CD4-positive, alpha-beta T cell treated with Interleukin-12 subunit alpha and Interleukin-12 subunit beta, for 1 hour (primary cell): ENCODE measurements at places on chromosomes 7 and 10.
A peak's percentile ranks its signal among the peaks of the same experiment; 100 is the strongest.

DNA sequence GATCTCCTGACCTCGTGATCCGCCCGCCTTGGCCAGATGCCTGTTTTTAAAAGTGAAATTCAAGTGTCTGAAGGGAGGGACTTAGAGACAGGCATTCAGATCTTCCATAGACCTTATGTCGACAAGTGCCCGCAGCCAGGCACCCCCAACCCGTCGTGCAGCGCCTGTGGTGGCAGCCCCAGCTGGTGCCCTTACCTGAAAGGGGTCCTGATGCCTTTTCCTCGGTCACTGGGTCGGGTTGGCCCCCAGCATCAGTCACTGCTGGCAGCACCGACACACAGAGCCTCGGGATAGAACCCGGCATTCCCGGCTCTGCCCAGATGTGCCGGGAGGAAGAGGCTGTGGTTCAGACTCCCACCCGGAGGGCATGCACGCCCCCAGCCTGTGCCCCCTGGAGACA lies 23.3 kb downstream of the LRRC27 start:
- no peak for DNase-seq

GRCh38 chr7:155858521-155859061 lies 46.3 kb upstream of the SHH start:
- DNase-seq = no peak

GRCh38 chr10:123786306-123786705 lies 105.3 kb downstream of the CPXM2 start:
- no peak for DNase-seq

GRCh38 chr10:73818402-73818801 lies 7.0 kb upstream of the NDST2 start:
- DNase-seq = no peak

- no peak for DNase-seq
Observed at GRCh38 chr7:54898659-54899340, 120.0 kb upstream of the EGFR start.

GRCh38 chr7:18128846-18129245 lies 101.2 kb upstream of the PRPS1L1 start:
- no peak for DNase-seq

- no peak for DNase-seq
Observed at GRCh38 chr10:101123085-101123814, 7.8 kb upstream of the TLX1 start.

DNA sequence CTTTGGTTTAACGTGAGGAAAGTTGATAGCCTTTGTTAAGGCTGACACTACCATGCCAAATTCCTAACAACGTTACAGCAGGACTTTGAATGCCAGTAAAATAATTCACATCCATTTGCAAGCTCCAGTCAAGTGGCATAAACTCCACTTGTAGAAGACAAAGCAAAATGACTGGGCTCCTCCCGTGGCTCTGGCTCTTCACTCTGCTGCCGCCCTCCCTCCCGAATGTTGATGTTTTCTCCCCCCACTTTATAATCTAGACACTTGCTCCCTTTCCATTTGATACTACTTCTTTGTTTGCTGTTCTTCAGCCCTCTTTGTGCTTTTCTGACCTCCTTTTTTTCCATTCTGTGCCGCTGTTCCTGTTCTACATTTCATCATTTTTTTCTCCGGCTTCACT lies 22.8 kb upstream of the ITGB8 start:
- no peak for DNase-seq

DNA sequence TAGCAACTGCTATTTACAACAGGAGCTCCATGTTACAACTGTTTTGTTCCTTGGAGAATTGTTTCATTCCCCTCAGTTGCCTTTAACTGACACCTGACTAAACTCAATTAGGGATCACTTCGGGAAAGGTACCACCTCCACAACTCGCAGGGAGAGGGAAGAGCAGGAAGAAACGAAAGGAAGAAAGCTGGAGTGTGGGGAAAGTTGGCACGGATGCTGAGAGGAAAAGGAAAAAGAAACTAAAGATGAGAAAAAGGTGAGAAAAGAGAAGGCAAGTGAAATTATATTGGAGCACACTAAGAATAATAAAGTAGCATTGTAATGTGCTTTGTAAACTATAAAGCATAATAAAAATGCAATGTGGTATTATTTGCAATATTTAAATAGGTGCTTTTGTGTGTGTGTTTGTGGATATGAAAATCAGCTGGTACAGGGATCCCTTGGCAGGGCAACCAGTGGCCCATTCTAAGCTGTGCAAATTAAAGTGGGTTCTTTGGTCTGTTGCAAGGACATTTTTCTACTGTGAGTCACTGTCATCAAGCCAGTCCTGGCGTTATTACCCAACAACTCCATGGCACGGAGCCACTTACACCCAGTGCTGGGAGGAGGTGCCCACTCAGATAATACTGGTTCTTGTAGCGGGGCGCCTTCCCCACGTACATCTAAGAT lies 45.9 kb downstream of the HIPK2 start:
- no peak for DNase-seq

GRCh38 chr7:112449902-112450806 lies at the start of gene IFRD1:
TSS of gene IFRD1 (plus strand) at chr7:112450460. CDS start at chr7:112450689, 229 bp downstream.
- peak; percentile 98 for DNase-seq

GRCh38 chr7:139854803-139855497 lies 25.9 kb downstream of the TBXAS1 start:
- DNase-seq = no peak

- DNase-seq = no peak
Observed at GRCh38 chr10:49398986-49399385, 3.1 kb upstream of the DRGX start.

- no peak for DNase-seq
Observed at GRCh38 chr7:69756235-69756634, 158.0 kb downstream of the AUTS2 start.

- DNase-seq = no peak
Observed at GRCh38 chr7:155752756-155753445, 59.4 kb downstream of the SHH start.

DNA sequence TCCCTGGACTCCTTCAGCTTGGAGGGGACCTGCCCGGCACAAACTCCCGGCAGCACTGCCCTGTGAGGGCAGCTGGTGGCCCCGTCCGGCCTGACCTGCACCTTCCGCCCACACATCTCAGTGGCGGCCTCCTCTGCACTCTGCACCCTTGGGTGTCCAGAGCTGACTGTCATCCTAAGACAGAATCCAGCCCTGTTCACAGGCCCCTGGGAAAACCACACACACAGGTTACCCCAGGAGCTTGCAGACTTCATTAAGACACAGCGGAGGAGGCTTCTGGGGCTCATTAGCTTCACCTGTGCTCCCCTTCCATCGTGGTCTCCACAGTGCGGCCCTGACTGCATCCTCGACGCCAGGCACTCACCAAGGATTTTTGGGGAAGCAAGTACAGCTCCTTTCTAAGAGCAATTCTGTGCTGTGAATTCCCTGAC lies 51.5 kb upstream of the SHH start:
- DNase-seq = no peak

GRCh38 chr10:114044247-114045135 lies 825 bp downstream of the ADRB1 start:
- DNase-seq = no peak

DNA sequence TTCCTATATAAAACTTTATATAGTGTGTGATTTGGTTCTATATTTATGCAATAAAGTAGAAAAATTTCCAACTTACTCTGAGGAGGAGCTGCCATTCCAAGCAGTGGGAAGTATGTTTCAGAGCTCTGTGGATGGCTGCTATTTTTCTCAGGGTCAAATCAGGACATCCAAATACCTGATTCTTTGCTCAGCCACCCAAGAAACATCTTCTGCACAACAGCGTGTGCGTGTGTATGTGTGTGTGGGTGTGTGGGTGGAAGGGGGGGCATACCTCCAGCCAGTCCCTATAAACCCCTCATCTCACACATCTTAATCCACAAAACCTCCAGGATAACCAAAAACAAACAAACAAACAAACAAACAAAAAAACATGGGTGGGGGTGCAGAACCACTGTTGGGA lies 66.3 kb upstream of the EMX2 start:
- DNase-seq = no peak

DNA sequence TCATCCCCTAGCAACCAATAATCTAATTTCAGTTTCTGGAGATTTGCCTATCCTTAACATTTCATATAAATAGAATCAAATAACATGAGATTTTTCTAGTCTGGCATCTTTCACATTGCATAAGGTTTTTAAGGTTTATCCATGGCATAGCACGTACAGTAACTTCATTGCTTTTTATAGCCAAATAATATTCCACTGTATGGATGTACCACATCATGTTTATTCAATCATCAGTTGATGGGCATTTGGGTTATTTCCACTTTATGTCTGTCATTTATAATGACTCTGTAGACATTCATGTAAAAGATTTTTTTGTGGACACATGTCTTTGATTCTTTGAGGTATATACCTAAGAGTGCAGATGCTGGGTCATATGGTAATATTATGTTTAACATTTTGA lies 1052.6 kb downstream of the DNAJB9 start:
- no peak for DNase-seq

DNA sequence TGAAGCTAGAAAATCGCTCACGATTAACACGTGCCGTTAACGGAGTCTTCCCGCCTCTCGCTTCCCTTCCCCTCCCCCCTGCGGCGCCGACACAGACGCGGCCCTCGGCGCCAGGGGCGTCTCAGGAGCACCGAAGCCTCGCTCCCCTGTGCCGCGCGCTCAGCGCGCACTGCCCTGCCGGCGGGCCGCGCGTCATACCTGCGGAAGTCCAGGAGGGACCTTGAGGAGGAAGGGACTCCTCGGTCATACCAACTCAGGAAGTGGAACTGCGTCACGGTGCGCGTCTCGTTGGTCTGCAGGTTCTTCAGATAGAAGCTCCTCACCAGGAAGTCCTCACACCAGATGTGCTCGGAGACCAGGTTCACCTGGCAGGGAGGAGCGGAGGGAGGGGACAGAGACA lies 239.6 kb downstream of the DNAJB6 start:
- peak; percentile 70 for DNase-seq

DNA sequence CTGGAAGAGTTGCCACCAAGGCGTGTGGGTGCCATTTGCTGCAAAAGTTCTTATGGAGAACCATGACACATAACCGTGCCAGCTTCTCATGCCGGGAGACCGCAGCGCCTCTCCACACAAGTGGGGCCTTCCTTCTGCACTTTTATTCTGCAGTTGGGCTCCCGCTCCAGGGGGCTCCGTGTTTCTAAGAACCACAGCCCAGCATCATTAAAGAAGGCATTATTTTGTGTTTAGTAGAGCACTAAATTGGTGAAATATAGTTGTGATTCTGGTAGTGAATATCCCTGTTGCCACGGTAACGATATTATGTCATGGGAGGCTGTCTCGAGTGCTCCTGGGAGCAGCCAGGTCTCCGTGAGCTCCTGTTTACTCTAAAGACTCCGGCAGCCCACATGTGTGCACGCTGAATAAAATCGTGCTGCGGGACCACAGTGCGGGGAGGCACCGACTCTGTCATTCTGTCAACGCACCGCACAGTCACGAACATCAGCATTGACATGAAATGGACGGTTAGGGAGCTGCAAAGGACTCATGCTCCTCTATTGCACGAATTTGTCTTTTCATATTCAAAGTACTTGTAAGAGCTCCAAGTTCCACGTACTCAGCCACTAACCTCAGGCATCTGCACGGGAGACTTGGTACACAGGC lies 68.8 kb upstream of the PITRM1 start:
- no peak for DNase-seq

- no peak for DNase-seq
Observed at GRCh38 chr7:150972023-150972468, 6.1 kb downstream of the KCNH2 start.

DNA sequence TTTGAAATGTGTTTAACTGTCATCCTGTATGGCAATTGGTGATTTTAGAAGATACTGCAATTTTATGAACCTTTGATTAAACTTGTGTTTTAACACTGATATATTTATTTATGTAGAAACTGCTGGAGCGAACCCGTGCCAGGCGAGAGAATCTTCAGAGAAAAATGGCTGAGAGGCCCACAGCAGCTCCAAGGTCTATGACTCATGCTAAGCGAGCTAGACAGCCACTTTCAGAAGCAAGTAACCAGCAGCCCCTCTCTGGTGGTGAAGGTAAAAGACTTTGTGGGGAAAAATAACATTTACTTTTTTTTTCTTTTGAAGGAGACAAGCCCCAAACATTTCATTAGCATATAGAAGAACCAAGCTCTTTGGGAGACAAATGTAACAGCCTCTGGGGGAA lies 6.5 kb downstream of the ANLN start:
- no peak for DNase-seq

GRCh38 chr10:121065330-121065729 lies 214.2 kb downstream of the WDR11 start:
- DNase-seq = no peak

DNA sequence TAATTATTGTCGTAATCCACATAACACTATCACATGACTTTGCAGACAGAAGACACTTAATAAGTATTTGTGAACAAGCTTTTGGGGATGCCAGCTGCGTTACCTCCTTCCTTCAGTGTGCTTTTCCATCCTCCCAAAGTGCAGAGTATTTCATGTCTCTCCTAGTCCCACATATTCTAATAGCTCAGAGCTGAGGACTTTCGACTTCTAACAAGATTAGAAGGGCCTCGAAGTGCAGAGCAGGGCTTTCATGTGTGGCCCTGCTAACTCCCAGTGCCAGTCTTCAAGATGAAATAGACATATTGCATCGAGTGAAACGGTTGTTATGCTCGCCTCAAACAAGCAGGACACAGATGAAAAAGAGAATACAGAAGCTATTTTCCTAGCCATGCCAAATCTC lies 125.7 kb upstream of the RNF32 start:
- no peak for DNase-seq

DNA sequence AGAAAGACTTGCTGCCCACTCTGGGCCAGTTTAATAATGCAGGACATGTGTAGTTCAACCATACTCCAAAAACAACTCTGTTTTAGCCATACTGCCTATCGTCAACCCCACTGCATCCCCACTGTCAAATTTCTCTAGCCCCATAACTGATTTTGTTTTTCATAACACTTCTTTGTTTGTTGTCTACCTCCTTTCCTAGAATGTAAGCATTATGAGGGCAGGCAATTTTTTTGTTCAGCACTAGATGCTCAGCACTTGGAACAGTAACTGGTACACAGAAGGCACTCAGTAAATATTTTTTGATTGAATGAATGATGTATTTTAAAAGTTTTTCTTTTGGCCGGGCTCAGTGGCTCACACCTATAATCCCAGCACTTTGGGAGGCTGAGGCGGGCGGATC lies 183.8 kb upstream of the MKLN1 start:
- no peak for DNase-seq

DNA sequence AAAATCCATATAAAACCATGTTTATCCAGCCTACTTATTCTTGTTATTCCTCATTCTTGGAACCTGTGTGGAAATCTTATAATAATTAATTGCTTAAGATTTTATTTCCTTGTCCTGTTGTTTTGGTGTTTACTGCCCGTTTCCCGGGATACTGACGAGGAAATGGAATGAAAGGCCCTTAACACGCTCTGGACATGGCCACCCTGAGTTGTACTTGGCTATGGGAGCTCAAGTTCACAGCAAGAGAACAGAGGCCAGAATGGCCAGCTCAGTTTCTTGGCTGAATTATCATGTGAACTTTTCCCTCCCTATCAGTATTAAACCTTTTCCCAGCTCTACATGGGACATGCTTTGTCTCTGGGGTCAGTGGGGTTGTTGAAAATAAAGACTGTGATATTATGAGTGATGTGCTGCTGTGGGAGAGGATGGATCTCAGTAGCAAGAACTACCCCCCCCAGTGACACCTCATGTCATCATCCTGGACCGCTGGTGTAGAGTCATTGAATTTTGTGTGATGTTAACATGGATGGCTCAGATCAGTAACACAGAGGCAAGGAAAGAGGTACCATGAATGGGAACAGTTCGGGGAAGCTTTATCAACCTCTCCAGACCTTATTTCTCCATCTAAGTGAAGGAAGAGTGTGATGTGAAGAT lies 87.0 kb upstream of the IGFBP3 start:
- DNase-seq = no peak

- no peak for DNase-seq
Observed at GRCh38 chr7:123995617-123996326, 37.1 kb downstream of the TMEM229A start.

- DNase-seq = no peak
Observed at GRCh38 chr10:129494740-129495139, 27.7 kb downstream of the MGMT start.
